Activated T-cell treated with anti-CD3 and anti-CD28 coated beads, Interleukin-2, amount 50 U/mL, for 72 hours (primary cell): ENCODE measurements at places on chromosomes 6 and 20.

DNA sequence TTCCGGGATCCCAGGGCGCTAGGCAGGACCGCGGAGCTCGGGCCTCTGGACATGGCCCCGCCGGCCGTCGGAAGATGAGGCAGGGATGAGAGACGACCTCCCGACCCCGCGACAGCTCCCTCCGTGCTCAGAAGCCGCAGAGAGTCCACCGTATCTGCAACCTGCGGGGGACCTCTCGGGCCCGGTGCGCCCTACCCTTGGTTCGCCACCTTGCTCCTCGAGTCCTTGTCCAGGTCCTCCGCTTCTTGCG is 301 bp downstream of the PPP1R3D start:
- DNase-seq: peak; percentile 19

- no peak for DNase-seq
Observed at GRCh38 chr6:169898788-169899480, 147.5 kb downstream of the ERMARD start.

DNA sequence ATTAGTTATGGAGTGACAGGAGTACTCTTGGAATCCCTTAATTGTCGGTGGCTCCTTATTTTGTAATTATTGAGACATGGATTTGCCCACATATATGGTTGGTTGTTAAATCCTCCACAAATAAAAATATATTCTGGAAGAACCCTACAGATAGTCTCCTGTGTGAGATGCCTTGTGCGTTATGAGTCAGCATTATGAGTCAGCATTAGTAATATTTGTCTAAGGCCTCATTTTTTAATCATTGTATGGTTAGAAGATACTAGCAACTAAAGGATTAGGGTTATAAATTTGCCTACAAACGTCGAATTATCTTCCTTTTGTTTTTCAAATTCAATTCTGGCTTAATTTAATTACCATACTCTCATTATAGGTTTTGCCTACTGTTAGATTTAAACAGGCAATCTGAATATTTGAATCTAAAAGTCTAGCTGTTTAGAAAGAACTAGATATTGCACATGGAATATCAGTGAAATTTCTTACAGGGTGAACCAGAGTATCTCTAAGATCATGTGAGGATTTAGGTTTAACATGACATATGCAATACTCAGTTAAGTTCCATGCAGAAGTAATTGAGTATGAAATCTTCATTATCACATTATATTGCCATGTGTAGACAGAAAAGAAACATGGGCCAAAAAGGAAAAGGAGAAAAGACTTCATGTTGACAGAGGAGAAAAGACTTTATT is 5.9 kb downstream of the C6orf58 start:
- no peak for DNase-seq

DNA sequence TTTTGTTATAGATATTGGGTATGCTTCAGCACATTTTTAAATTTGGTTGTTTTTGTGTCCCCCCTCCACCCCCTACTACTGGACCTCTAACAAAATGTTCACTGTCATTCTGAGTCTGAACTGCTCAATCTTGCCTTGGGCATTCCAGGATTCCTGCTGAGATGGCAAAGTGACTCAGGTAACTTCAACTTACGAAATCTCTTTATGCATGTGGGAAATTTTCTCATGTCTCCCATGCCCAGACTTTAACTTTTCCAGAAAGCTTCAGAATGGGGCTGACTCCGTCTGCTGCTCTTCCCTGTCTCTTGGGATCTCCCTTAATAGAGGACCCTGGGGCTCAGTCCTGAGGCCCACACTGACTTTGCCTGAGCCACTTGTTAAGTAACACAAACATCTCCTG is 14.0 kb downstream of the CYP39A1 start:
- no peak for DNase-seq

DNA sequence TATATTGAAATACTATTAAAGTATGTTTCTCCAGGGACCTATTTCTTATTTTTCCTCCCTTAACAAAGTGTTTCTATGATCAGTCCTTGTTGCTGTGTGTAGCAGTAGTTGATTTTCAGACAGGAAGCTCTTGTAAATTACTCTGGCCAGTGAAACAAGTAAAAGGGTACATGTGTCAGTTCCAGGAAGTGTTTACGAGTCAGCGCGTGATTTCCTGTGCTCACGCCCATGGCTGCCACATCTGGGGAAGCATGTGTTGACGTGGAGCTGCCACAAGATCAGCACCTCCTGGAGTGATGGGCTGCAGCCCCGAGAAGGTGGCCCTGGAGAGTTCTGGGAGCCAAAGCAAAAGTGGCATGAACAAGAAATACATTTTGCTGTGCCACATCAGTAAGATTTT is 38.6 kb upstream of the GGTLC1 start:
- DNase-seq: peak; percentile 74

DNA sequence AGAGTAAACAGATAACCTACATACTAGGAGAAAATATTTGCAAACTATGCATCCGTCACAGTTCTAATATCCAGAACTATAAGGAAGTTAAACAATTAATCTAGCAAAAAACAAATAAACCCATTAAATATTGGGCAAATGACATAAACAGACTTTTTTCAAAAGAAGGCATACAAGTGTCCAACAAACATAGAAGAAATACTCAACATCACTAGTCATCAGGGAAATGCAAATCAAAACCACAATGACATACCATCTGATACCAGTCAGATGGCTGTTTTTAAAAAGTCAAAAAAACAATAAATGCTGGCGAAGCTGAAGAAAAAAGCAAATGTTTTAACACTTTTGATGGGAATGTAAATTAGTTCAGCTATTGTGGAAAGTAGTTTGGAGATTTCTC is 1117.7 kb upstream of the MAP3K7 start:
- no peak for DNase-seq

- DNase-seq: no peak
Observed at GRCh38 chr6:125981571-125982185, 4.7 kb upstream of the TRMT11 start.

DNA sequence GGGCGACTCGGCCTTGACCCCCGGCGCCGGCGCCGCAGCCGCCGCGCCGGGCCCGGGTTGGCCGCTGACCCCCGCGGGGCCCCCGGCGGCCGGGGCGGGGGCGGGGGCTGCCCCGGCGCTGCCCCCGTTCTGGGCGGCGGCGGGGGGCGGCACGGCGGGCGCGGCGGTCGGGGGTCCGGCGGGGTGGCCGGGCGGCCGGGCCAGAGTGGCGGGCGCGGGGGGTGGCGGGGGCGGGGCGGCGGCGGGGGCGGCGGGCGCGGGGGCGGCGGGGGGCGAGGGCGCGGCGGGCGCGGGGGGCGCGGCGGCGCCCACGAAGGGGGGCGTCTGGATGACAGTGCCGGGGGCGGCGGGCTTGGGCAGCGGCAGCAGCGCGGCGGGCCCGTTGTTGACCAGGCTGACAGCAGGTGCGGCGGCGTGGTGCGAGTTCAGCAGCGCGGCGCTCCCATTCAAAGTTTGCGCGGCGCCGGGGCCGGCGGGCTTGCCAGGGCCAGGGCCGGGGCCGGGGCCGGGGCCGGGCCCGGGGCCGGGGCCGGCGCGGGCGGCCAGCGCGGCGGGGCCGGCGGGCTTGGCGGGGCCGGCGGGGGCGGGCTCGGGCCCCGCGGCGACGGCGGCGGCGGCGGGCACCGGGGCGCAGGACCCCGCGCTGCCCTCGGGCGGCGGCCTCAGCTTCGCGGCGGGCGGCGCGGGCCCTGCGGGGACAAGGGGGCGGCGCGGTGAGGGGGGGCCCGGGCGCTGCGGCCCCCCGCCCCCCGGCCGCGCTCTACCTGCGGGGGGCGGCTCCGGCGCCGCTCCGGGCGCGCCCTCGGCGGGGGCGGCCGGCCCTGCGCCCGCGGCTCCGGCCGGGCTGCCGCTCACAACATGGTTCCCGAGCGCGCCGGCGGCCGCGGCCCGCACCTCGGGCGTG is 659 bp downstream of the TAF4 start:
- DNase-seq: peak; percentile 22

GRCh38 chr20:20012541-20012940 is 4.6 kb upstream of the NAA20 start:
- no peak for DNase-seq

GRCh38 chr6:40419377-40419776 is 167.8 kb downstream of the LRFN2 start:
- no peak for DNase-seq

- no peak for DNase-seq
Observed at GRCh38 chr6:12479881-12480280, 189.7 kb downstream of the EDN1 start.

GRCh38 chr6:128686084-128686483 is 165.7 kb upstream of the PTPRK start:
- no peak for DNase-seq

GRCh38 chr6:129108337-129108736 is 225.4 kb downstream of the LAMA2 start:
- no peak for DNase-seq

GRCh38 chr20:6108330-6108729 is 14.5 kb downstream of the FERMT1 start:
- DNase-seq: no peak

- no peak for DNase-seq
Observed at GRCh38 chr20:47774131-47774777, 11.0 kb downstream of the SULF2 start.

GRCh38 chr6:32195652-32195901 is 3.1 kb upstream of the GPSM3 start:
- peak; percentile 100 for DNase-seq

GRCh38 chr6:166738386-166739116 is 111.5 kb upstream of the RPS6KA2 start:
- DNase-seq: no peak

- DNase-seq: no peak
Observed at GRCh38 chr20:58981628-58982364, 740 bp downstream of the NELFCD start.

GRCh38 chr6:15892369-15892768 is 229.5 kb upstream of the DTNBP1 start:
- no peak for DNase-seq

DNA sequence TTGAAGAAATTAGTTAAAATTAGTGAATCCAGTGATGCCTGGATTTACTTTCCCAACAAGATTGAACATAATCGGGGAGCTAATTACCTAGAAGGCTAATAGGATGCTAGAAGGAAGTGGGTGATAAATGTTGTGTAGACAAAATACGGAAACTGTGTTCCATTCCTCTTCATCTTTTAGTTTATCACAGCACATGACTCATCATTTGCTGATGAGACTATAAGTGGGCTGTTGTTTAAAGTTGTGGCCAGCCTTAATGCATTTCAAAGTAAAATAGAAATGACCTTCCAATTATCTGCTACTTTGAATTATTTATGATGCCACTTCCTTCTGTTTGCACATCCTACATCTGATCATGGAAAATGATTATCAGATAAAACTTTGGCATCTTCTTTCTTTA is 43.4 kb downstream of the OGFRL1 start:
- no peak for DNase-seq

DNA sequence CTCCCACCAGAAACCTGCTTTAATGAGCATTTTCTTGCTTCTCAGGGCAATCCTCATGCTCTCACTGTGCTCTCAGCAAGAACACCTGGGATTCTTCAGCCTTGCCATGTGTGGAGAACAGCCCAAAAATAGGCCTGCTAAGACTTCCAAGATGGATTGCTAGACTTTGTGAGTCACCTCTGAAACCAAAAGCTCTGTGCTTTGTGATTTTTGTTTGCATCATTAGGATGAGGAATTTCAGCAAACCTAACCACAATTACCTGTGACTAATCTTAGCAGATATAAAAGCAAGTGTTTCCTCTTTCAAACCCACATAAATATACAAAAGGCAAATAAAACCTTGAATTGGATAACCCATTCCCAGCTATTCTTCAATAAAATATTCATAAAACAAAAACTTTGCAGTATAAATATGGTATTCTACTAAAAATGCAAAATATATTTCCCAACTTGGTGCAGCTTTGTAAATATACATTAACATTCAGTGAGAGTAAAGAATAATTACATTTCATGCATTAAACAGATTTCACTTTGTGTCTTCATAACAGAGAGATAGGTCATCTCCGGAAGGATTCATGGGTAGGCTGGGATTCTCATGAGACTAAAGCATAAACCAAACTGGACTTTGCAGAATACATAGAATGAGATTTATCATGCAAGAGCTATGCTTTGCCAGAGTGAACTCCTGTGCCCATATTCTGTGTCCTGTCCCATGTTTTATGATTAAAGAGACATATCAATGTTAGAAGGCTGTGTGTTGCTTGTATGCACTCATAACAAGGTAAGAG is 33.5 kb downstream of the TPBG start:
- no peak for DNase-seq

DNA sequence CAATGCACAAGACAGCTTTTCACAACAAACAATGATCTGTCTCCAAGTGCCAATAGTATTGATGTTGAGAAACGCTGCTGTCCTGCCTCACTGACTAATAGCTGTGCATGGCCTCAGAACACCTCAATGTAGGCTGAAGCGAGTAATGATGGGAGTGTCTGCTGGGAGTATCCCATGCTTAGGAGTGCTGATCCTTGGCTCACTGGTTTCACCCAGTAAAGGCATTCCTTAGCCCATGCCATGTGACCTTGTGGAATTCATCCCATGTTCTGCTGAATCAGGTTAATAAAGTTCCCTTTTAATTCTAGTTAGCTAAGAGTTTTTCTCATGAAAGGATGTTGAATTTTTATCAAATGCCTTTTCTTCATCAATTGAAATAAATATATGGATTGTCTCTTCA is 3.8 kb upstream of the WFDC12 start:
- no peak for DNase-seq

GRCh38 chr6:102137859-102138258 is 744.4 kb downstream of the GRIK2 start:
- no peak for DNase-seq

DNA sequence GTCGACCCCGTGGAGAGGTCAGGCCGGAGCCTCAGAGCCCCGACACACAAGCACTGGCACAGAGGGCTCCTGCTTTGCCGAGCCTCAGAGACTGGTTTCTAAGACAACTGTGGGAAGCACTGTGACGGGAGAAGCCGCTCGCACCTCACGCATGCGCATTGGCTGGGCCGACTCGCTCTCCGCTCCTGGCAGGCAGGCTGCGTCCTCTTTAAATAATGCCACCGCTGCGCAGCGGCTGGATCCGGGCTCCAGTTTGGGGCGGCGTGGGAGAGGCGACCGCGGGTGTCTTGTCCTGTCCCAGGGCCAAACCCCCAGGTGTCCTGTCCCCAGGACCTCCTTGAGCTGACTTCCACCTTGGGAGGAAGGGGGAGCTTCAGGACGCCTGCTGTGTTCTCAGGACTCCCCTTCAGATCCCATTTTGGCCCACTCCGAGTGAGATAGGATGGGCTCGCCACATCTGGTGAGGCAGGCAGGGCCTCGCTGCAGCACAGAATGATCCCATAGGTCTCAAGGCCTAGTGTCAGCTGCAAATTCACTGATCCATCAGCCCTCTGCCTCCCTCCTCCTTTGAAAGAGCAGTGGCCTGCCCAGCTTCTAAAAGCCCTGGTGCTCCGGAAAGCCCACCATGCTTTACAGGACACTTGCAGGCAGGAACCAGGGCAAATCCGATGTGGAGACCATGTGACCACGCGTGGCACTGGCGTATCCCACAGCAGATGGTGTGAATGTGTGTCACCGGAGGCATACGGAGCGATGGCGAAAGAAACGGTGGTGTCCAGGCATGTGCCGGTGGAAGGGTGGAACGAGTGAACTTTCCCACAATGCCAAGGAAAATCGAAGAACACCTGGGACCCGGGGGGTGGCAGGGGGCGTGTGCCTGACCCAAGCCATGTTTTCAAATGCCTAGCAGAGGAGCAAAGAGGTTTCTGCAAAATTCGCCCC is 169.3 kb upstream of the ZNF337 start:
- DNase-seq: peak; percentile 77
